IMR-90 (cell line): ENCODE measurements at places on chromosomes 16 and 17. TPM values are rescaled to one million over a fixed set of nuclear protein-coding genes. Genes with fewer than 3 reads are reported as not detected.

Gene NPIPA7
- total RNA-seq = 0.36 TPM in 1 of 2 replicates, not detected in the other

GRCh38 chr16:85645021-85645589 is 32.0 kb downstream of the GSE1 start:
- no peak for DNase-seq

- no peak for DNase-seq
Measured at GRCh38 chr17:55186937-55187770, 77.6 kb upstream of the HLF start.

DNA sequence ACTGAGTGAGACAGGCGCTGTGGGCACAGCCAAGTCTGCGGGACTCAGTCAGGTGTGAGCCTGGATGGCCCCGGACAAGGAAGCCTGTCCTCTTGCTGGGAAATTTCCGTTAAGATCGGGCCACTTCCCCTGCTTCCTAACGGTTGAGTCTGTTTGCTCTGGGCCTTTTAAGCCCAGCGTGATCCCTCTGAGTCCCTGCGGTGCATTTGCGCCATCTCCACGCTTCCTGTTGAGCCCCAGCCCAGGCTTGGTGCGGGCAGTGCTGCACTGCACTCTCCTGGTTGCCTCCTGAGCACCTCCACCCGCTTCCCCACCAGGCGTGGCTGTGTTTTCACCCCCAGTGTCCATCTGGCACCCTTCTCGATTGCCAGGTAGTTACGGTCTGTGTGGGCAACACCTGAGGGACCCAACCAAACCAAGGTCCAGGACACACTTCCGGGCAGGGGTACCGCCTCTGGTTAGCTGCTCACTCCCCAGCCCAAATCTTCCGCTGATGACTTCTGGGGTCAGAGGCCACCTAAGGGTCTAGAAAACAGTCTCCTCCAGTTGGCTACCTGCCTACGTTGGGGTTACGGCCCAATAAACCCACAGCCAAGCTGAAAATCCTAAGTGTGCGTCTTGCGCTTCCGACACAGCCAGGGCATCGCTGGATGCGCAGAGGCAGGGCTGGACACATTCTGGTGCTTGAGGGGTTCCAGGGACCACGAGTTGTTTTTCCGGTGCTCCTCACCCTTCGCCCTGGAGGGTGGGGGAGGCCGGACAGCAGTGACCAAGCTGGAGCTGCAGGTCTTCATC is 1.4 kb upstream of the SLC25A10 start:
- DNase-seq = no peak
